Fibroblast of skin of left biceps (primary cell): ENCODE measurements at places on chromosomes 1 and 21.

DNA sequence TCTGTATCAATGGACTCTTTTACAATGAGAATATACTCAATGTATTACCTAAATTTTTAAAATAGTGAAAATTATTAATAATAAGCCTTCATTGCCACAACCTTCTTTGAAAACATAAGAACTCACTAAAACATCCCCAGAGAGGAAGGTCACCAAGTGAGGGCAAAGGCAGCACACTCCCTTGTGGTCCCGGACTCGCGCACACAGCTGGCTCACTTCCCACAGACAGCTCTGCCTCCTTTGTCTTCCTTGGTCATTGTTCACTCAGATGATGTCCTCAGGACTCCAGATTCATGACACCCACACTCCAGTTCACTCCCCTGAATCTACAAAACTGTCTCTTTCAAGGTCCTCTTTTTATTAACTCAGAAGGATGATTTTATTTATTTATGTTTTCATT, 19.2 kb upstream of the UBR4 start:
- DNase-seq: no peak

DNA sequence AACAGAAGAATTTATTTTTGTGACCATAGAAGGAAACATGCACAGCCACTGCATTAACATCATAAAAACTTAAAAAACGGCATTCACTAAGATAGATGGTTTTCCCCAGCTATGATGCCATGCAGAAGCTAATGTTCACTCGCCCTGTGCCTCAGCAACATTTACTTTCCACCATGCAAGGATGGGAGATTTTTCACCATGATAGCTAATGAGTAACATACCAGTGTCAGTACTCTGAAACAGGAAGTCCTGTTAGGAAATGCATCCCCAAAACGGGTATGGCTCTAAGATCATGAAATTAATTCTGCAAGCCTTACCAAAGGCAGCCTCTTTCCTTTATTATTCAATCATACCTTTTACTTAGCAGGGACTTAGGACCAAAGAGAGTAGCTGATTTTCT, 17.5 kb upstream of the VAMP3 start:
- DNase-seq: no peak

DNA sequence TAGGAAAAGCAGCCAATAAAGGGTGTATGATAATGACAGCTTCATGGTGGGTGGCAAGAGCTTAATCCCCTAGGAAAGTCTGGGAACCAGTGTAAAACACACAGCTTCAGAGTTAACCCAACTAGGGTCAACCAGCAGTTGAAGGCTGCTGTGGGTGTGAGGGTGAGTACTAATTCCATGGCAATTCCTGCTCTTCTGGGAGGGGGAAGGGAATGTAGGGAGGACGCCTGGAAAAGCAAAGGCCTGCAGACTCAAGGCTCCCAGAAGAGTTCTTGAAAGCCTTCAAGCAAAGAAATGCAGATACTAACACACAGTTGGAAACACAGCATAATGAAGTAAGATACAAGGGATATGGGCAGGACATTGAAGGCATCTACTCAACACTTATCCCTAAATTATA, 28.1 kb downstream of the TTLL7 start:
- DNase-seq: no peak

GRCh38 chr1:54575605-54576290, 27.7 kb downstream of the ACOT11 start:
- no peak for DNase-seq

DNA sequence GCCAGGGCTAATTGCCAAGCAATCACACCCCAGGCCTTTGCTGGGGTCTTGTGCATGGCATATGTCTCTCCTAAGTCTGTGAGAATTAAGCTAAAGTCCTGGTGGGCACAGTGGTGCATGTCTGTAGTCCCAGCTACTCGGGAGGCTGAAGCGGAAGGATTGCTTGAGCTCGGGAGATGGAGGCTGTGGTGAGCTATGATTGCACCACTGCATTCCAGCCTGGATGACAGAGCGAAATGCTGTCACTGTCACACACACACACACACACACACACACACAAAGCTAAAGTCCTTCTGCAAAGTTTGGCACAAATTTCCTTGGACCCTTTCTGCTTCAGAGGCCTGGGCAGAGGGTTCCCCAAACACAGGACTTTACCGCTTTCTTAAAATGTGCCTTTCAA, 31.3 kb upstream of the DNAJC11 start:
- DNase-seq: no peak

- no peak for DNase-seq
Observed at GRCh38 chr1:210089855-210090254, 142.7 kb upstream of the SERTAD4 start.

GRCh38 chr1:2203671-2204414, 9.3 kb upstream of the FAAP20 start:
- no peak for DNase-seq

- DNase-seq: no peak
Observed at GRCh38 chr1:225941187-225941941, at the start of gene LEFTY2. LEFTY2 (minus strand) TSS chr1:225941220; CDS start chr1:225941140, 80 bp downstream.

GRCh38 chr1:223500560-223501425, 107.6 kb downstream of the CCDC185 start:
- DNase-seq: peak; percentile 51

GRCh38 chr1:201153474-201154388, 543 bp downstream of the TMEM9 start:
- no peak for DNase-seq

- peak; percentile 79 for DNase-seq
Observed at GRCh38 chr1:10186331-10187025, 23.9 kb upstream of the KIF1B start.

GRCh38 chr1:111804776-111805175, 49.1 kb downstream of the DDX20 start:
- no peak for DNase-seq

GRCh38 chr21:27298465-27298864, 331.6 kb upstream of the ADAMTS5 start:
- DNase-seq: peak; percentile 26

DNA sequence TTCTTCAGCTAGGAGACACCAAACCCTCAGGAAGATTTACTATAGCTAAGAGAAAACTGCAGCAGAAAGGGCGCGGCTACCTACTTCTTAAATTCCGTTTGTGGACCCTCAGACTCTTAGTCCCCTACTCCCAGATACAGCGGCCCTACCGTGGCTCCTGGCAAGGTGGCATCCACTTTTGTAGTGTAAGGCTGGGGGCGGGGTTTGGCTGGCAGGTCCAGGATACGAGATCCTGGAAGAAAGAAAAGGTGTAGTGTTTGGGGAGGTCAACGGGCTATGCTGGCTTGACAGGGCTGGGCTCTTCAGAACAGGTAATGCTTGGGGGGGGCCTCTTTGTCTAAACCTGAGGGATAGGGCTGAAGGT, 280 bp downstream of the CREB3L4 start:
- DNase-seq: no peak
